ENCODE measurements at places on chromosomes 3 and 15.
A peak's percentile ranks its signal among the peaks of the same experiment; 100 is the strongest.

- DNase-seq = peak; percentile 94
These were observed 57.3 kb upstream of the OSTN start for GRCh38 chr3:191141728-191142127.

DNA sequence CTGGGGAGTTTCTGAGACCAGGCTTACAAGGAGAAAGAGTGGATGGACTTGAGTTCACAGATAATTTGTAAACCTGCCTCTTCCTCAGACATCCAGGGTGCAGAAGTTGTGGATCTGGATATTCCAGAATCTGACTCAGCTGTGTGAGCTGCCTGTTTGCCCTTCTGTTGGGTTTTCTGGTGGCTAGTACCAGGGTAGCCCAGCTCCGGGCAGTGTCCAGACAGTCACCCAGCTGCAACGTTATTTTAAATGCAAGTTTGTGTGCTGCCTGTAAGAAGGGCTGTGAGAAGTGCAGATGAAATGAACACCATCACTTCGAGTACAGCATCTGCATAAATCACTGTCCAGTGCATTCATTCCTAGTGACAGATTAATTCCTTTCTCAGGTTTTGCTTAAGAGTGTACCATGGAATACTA, 1053.0 kb downstream of the TUSC7 start:
- no peak for DNase-seq

DNA sequence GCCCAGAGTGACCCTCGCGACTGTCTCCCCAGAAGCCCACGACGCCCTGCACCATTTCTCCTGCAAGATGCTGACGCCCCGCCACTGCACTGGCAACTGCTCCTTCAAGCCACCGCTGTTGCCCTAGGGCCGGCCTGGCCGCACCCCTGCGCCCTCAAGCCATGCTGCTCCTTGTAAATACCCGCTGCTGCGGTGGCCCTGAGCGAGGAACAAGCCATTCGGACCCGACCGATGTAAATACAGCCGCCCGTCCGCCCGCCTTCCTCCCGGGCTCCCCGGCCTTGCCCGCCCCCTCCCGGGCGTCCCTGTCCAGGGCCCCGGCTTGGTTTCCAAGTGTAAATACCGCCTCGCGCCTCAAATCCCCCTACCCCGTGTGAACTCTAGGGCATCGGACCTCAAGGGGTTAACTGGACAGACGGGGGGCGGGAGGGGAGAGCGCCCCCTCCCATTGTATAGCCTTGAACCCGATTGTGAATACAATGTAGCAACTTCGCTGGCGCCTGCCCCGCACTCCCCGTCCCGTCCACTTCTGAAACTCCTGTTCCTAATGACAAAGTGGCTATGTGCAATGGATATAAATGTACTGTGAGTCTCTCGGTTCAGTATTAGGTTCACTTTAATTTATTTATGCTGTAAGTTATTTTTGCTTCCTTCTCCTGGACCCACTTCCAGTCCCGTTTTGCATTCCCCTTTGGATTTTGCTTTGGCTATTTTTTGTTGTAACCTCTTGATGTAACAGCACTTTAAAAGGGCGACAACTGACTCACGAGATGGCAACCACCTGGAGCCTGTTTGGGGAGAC, 5.9 kb downstream of the RNU6-1 start:
- DNase-seq = peak; percentile 65

GRCh38 chr3:73188707-73189106, 127.2 kb downstream of the EBLN2 start:
- no peak for DNase-seq

Measured in ELR (cell line).